Head of caudate nucleus (tissue), 42 donors: ENCODE measurements at places on chromosomes 1 and 21.
A peak's percentile ranks its signal among the peaks of the same experiment; 100 is the strongest.

DNA sequence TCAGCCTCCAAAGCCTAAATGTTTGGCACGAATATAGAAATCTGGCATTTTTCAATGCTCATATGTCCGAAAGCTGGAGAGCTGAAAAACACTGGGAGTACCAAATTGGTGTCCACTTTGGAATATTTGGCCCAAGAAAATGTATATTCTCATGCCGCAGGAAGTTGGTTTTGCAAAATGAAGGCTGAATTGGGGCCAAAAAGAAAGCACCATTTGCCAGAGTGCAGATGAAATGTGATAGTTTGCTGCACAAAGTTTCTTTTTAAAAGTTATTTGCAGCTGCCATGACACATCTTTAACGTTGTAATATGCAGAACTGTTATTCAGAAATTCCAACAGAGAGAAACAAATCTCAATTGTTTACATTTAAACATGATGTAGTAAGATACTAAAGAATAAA, 124.2 kb upstream of the LYPLAL1 start:
- DNase-seq = no peak

GRCh38 chr1:193549081-193549480, 362.7 kb upstream of the B3GALT2 start:
- no peak for DNase-seq

GRCh38 chr1:1287288-1288110, 7.3 kb downstream of the SCNN1D start:
- no peak for DNase-seq

GRCh38 chr1:14815175-14815877, 216.8 kb downstream of the KAZN start:
- DNase-seq = no peak

- no peak for DNase-seq
Observed at GRCh38 chr1:188825471-188825870, 1652.2 kb downstream of the BRINP3 start.

GRCh38 chr1:228803421-228803820, 68.1 kb downstream of the RHOU start:
- DNase-seq = no peak

GRCh38 chr1:235873045-235873444, 6.3 kb upstream of the LYST start:
- DNase-seq = no peak

- no peak for DNase-seq
Observed at GRCh38 chr1:15618655-15619525, 1.6 kb downstream of the DDI2 start.

GRCh38 chr1:106498238-106498637, 558.2 kb upstream of the PRMT6 start:
- DNase-seq = no peak

- DNase-seq = no peak
Observed at GRCh38 chr1:244862354-244862698, 2.0 kb downstream of the HNRNPU start.

DNA sequence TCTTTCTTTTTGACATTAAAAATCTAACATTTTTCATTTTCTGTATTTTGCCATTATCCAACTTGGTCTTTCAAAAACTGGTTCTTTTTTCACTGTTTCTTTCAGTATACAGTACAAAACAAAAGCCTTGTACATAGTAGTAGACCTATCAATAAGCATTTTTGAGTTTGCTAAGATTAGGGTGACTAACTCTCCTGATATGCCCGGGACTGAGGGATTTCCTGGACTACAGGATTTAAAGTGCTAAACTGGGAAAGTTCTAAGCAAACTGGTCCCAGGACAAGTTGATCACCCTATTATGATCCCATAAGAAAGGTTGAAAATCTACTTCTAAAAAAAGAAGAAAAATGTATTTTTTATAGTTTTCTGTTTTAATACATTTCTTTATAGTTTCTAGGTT, 120.9 kb downstream of the USP25 start:
- DNase-seq = no peak

GRCh38 chr1:101435831-101436511, 199.2 kb downstream of the S1PR1 start:
- no peak for DNase-seq

DNA sequence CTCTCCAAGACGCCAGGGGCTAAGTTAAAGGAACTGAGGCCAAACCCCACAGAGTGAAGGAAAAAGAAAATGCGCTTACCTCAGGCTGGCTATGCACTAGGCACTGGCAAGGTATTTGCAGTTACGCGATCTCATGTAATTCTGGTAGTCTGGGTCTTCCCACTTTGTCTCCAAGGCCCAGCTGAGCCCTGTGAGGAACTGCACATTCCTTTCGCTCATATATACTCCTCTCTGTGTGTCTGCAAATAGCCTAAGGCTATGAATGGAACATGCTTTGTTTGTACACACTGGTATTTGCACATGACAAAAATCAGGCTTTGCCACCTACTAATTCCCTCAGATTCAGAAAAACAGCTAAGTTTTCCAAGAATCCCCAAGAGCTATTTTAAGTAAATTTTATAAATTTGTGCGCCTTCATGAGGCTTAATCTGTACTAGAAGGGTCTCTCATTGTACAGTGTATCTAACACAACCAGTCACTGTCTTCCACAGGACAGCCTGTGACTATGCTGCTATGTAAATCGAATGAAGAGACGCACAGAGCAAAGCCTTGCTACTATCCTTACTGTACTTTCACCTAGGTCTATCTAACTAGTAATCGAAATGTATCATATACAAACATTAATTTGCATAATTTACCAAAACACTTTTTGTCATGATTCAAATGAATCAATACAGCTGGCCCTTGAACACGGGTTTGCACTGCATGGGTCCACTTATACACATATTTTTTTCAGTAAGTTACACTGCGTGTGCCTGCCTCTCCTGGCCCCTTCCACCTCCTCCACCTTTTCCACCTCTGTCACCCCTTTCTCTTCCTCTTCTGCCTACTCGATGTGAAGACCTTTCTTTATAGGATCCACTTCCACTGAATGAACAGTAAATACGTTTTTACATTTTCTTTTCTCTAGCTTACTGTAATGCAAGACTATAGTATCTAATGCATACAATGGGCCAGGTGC, 87.0 kb downstream of the SIPA1L2 start:
- no peak for DNase-seq

DNA sequence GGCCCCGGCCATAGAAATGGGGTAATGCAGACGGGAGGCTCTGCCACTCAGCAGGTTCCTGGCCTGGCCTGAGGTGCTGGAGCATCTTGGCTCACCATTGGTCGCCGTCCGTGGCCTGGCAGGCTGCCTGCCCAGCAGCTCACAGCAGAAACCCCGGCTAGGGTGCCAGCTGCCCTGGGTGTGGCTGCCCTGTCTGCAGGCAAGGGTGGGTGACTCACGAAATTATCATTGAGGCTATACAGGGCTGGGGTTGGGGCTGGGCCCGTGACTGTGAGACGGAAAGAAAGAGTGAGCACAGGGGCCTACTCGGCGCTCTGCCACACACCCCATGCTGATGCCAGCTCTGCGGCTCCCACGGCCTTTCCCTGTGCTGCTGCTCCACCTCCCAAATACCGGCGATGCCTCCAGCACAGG, 8.0 kb upstream of the PKP1 start:
- DNase-seq = no peak

DNA sequence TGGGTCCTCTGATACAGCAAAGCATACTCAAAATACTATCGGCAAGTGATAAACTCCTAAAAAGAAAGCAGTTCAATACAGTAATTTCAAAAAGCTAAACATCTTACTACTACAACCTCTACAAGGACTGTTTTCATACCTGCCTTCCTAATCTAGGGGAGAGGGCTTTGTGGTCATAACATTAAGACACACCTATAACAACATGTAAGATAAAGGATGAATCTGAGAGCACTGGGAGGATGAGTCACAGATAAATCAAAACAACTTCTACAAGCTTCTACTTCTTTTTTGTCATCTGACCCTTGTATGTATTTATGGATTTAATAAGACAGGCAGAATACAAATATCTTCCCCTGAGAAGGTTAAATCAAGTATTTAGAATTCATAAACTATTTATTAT, 40.0 kb downstream of the LTN1 start:
- no peak for DNase-seq

- DNase-seq = no peak
Observed at GRCh38 chr21:39366563-39366962, 17.7 kb upstream of the HMGN1 start.

- no peak for DNase-seq
Observed at GRCh38 chr1:229310833-229311232, 32.0 kb downstream of the CCSAP start.

DNA sequence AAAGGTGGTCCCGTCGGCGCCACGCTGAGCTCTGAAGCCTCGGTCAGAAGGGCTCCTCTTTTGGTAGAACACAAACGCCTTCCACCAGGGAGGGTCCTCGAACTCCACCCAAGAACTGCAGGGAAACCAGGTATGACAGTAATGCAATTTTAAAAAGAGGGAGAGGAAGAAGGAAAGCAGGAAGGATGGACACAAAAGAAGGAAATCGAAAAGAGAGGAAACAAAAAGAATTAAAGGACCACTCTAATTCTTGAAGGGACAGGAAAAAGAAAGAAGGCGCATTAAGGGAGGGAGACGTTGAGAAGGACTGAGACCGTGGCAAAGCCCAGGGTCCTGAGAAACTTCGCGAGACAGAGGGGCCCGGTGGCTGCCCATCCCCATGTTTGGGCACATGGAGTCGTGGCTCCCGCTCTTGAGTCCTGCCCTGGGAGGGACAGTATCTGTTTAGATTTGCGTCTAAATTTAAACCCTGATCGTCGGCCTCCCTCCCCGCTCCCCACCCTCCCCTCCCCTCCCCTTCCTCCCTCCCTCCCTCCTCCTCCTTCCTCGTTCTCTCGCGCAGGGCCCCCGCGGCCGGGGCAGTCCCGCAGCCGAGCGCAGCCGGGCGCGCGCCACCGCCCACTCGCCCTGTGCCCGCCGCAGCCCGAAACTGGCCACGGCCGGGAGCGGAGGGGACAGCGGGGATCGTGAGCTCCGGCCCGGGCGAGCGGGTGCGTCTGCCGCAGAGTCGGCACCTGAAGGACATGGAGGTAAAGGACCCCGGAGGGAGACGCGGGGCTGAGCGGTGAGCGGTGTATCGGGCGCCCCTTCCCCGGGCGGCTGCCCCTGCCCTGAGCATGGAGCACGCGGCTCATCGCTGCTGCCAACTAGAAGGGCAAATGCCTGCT, at the start of gene RCSD1:
Gene RCSD1 (plus strand): TSS at position 552 of the 887 bp plus-strand sequence. CDS start 192 bp downstream, at position 744.
- peak; percentile 43 for DNase-seq

DNA sequence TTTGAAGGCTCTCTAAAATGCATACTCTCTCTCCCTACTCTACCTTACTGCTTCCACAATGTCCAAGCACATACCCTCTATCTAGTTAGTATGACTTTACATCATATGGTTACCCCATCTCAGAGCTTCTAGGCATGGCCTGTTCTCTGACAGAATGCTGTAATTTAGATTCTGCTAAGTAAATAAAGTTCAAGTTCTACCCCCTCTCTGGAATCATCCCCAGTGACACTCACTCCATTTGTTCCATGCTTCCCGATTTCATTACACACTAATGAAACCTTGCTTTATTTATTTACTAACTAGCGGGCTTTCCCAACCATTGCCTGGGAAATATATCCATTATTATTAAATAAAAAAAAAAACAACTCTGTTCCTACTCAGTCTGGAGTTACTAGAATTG, 7.3 kb downstream of the CRYZL1 start:
- no peak for DNase-seq

DNA sequence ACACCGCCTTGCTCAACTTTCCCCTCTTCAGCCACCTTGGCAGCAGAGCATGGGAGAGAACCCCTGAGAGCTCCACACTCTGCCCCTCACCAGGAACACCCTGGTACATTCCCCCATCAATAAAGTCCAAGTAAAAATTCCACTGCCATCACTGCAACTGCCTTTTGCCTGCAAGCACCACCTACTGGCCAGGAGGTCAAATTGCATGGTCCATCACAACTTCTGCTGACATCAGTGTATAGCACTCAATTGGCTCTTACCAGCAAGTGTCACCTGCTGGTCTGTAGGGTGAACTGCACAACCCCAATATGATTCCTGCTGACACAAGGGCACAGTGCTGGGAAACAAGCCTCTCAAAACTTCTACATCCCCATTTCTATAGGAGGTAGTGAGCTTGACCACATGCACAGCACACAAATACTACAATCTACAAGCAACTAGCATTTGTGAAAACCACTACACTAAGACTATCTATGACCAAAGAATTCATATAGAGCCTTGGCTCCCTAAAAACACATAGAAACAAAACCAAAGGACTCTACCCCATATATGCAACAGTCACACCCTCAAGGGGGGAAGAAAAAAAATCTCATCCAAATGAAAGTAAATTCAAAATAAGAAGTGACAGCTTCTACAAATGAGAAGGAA, 69.2 kb downstream of the FASLG start:
- no peak for DNase-seq
